Activated CD4-positive, alpha-beta T cell treated with anti-CD3 and anti-CD28 coated beads for 1 hour (primary cell): ENCODE measurements at places on chromosomes 1 and 21.

GRCh38 chr1:84861988-84862644 is 30.9 kb downstream of the LPAR3 start:
- DNase-seq, result no peak

GRCh38 chr1:150557813-150558212 is 8.6 kb downstream of the ADAMTSL4 start:
- no peak for DNase-seq

GRCh38 chr1:8092657-8093056 is 66.5 kb upstream of the ERRFI1 start:
- DNase-seq, result no peak

- DNase-seq, result no peak
Measured at GRCh38 chr1:94514095-94514727, 27.3 kb downstream of the F3 start.

DNA sequence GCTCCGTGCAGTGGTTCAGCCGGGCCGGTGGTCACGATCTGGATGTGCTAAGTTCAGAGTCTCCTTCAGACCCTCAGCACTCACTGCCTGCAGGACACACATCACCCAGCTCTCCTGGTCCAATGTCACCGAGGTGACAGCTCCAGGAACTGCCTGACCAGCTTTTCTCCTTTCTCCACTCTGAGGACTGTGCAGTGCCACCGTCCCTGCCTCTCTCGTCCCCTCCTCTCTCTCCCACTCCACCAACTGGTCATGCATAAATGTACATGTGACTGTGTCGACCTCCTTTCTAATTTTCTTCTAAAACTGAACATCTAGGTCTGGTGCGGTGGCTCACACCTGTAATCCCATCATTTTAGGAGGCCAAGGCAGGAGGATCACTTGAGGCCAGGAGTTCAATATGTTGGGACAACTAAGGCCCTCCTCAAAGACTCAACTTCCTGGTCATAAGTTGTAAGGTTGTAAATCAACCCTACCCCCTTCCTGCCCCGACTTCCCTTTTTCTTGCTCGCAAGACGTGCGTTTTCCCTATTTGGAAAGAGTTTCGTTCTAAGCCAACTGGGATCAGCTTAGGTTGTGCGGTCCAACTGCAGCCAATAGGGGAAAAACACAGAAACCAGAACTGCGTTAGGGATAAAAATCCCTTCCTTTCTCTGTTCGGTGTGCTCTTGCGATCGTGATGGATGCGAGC is 53.1 kb downstream of the MEGF6 start:
- DNase-seq, result no peak

DNA sequence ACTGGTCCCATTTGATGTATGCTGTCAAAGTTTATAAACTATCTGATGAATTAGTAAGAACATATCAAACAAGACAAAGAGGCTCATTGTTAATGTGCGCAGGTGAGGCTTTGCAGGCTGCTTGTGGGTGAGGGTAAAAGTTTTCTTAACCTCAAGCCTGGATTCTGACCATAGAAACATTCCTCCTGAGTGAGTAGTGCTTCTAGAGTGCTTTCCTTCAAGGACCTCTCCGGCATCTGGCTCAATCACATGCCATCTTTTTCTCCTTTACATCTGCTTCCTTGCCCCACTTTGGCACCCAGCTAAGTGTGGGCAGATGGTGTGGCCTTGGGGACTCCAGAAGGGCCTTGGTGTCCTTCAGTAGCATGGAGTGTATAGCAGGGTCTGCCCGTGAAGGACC is 104.0 kb downstream of the ROR1 start:
- no peak for DNase-seq

- no peak for DNase-seq
Measured at GRCh38 chr1:151314137-151314875, 12.9 kb downstream of the PI4KB start.

GRCh38 chr21:42272109-42272962 is 42.9 kb downstream of the TFF3 start:
- no peak for DNase-seq

GRCh38 chr1:204495078-204495753 is 611 bp upstream of the PIK3C2B start:
- DNase-seq, result no peak

GRCh38 chr1:173249349-173249748 is 42.2 kb upstream of the TNFSF4 start:
- no peak for DNase-seq

GRCh38 chr1:183769956-183770815 is 34.7 kb upstream of the RGL1 start:
- no peak for DNase-seq

DNA sequence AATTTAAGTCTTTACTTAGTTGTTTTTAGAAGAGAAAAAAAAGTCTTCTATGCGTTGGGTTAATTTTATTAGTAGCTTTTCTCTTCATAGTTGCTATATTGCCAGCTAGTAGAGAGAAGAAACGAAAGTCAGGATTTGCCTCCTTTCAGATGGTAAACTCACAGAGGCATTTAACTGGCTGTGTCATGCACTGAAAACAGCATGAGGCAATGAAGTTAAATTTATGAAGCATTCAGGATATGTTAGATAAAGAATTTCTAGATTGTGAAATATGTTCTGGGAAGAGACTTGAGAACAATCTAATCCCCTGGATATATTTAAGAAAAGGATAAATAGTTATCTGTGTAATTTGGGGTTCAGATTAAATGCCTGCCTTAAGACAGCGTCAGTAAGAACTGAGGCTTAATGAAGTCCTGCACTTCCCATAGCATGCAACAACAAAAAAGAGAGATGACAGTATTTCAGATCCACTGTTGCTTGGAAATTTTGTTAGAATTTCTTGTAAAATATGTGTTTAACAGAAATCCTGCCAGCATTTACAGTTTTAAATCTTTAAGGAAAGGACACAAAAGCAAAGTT is 1.7 kb downstream of the ANGPTL1 start:
- no peak for DNase-seq
